ENCODE measurements at places on chromosomes 1 and 21.

DNA sequence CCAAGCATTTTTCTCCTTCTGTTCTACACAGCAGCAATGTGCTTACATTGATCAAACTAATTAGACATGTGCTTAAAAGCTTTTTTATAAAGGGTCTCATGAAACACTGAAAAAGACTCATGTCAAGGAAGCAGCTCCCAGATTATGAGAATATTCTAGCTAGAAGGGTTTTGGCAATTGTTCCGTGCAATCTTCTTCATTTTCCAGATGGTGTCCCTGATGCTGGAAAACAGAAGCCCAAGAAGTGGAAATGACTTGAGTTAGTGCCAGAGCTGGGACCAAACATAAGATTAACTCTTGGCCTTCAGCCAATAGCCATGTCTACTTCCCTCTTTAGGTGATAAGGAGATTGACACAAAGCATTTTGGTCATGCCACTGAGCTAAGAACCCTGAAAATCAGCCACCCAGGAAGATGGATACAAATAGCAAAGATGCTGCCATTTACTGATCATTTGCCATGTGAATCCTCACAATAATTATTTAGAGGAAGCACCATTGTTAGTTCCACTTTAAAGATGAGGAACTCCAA lies 110.8 kb downstream of the MATN1 start:
- H3K4me1 ChIP-seq = no peaks in the 10 kb centered on the region
- no peaks in the 10 kb centered on the region for H3K36me3 ChIP-seq
- no peaks in the 10 kb centered on the region for H3K27me3 ChIP-seq
- no peak for DNase-seq

DNA sequence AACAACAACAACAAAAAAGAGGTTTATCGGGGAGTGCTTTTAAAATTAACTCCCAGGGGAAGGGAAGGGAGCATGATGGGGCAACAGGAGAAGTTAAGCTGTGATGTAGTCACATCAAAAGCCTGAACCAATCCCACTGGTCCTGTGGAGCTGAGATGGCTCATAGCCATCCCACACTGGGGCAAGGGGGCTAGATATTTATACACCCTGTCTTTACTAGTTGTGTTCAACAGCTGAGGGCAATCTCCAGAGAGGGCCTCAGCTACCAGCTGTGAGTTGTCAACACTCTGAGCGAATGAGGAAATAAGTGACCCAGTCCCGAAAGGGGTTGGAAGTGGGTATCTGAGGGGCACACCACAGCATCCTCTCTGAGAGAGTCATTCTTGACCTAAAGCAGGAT lies 31.0 kb upstream of the CREG1 start:
- DNase-seq = no peak
- H3K4me1 ChIP-seq = no peaks in the 10 kb centered on the region
- no peak overlapping the region for H3K27ac ChIP-seq

DNA sequence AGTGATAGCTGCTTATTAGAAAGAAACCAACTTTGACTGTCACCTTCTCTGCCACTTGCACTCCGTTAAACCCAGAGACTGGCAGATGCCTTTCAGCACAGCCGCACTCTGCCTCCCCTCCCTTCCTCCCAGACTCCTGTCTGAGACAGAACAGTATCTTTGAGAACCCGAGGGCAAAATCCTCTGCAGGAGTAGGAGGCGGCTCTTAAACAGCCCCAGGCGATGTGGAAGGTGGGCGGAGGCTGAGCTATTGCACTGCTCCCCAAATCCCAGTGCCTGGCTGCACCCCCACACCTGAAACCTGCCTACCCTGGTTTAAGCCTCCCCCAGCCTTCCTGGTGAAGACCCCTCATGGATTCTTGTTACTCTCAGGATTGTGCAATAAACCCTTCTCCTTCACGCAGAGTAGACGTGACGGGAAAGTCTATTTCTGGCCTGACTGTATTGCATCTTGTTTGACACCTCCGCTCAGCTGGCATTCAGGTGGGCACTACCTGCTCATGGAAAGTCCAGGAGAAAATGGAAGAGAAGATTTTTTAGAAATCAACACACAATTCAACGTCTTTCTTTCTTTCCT lies 34.4 kb upstream of the IGSF21 start:
- H3K27ac ChIP-seq = no peak overlapping the region
- no peak for DNase-seq
- H3K4me1 ChIP-seq = no peaks in the 10 kb centered on the region
- no peaks in the 10 kb centered on the region for H3K27me3 ChIP-seq
- H3K36me3 ChIP-seq = no peaks in the 10 kb centered on the region

- H3K27ac ChIP-seq = no peak overlapping the region
- DNase-seq = no peak
- H3K36me3 ChIP-seq = no peaks in the 10 kb centered on the region
- H3K4me3 ChIP-seq = peak overlapping the region; percentile 47
Observed at GRCh38 chr1:102853136-102853535, 255.2 kb downstream of the COL11A1 start.

GRCh38 chr1:163471779-163472650 lies 150.3 kb downstream of the NUF2 start:
- DNase-seq = no peak
- H3K4me1 ChIP-seq = no peaks in the 10 kb centered on the region
- H3K36me3 ChIP-seq = no peaks in the 10 kb centered on the region
- no peak overlapping the region for H3K4me3 ChIP-seq

Data from testis (tissue), 5 donors.